NCI-H187 treated with DMSO at 0.1 percent for 48 hours (cell line): ENCODE measurements at places on chromosomes 7 and 10.

DNA sequence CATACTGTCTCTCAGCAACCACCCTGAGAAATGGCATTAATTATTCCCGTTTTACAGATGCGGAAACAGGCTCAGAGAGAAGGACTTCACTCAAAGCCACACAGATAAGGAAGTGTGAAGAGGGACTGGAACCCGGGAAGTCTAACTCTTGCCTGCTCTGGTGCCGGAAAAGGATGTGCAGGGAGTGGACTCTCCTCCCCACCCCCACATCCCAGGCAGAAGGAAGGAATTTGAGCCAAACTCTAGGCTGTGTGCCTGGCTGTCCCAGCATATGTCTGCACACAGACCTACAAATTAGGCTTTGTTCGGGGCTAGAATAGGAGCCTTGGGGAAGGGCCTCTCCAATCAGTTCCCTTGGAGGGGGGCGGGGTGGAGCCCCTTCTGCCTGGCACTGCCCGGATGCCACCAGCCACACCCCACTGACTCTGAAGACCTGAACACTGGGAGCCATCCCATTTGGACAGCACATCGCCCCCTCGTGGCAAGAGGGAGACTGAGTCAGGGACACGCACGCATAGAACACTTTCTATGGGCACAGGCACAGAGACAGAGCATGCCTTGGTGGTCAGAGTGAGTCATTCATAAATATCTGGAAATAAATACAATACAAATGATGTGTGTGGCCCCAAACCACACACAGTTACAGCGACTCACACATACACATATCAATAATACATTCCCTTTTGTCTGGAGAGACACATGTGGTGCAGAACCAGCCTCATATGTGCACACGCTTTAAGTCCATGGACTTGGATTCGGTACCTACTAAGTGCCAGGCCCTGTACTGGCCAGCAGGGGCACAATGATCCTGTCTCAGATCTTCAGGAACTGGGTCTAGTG, 13.1 kb downstream of the LZTS2 start:
- DNase-seq = peak; percentile 34

GRCh38 chr10:24545585-24545984, 178.1 kb downstream of the ARHGAP21 start:
- no peak for DNase-seq

DNA sequence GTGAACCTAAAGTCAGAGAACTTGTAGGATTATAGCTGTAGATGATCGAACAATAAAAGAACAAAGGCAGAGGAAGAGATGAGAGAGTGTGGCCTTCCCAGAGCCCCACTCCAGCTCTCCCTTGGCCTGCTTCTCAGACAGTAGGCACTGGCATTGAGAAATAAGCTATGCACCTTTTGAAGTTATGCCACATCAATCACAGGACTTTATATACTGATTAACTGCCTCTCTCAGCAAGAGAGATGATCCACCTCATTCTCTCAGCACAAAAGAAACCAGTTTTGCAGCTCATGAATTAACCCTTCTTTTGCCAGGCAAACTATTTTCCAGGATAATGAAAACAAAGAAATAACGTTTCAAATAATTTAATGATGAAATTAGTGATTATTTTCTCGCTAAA, 22.0 kb upstream of the CTTNBP2 start:
- no peak for DNase-seq

DNA sequence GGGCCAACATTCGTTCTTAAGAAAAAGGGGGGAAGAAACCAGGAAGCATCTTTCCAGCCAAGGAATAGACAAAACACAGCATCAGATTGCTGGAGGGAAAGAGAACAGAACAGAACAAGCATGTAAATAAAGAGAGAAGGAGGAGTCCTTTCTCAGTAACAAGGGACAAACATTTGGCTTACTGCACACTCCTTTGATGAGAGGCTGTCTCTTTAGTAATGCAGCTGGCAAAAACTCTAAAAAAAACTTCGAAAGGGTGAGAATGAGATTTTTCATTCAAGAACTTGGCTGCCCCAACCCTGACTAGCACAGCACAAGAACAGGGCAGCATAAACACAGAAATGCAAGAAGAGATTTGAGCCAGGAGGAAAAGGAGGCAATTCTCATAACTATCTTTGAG, 38.9 kb upstream of the IL6 start:
- DNase-seq = no peak
